WTC11 (cell line): ENCODE measurements at places on chromosomes 4 and X.

DNA sequence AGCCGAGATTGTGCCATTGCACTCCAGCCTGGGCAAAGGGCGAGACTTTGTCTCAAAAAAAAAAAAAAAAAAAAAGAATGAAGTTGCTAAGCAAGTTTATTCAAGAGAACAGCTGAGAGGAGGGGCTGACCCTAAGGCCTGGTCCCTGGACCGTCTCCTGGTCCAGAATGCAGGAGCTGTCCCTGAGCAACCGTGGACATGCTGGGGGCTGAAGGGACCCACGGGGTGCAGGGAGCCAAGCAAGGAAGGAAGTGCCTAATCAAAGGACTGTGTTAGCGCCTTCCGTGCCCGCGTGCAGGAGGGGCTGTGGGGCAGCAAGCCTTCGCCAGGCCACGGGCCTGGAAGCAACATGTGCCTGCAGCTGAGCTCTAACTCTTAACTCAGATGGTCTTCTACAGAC lies 39.1 kb upstream of the CDKN2AIP start:
- no peak overlapping the region for H3K27ac ChIP-seq
- H3K36me3 ChIP-seq: no peaks in the 10 kb centered on the region
- peaks cover 14% of the 10 kb centered on the region for H3K4me1 ChIP-seq
- no peak overlapping the region for H3K4me3 ChIP-seq
- DNase-seq: no peak

DNA sequence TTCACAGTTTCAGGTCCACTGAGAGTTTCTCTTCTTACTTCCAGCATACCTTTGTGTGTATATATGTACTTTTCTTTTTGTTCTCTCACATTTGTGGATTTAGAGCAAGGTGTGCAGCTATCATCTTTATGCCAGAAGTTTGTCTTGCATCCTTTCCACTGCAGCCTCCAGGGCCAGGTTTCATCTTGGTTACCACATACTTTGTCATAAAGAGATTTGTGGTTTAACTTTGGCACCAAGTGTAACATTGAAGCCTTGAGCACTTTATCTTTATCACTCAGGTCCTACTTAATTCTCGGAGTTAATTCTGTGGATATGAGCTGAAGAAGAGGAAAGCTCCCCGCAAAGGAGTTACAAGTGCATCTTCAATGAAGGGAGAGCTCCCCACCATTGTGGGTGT lies 31.4 kb upstream of the VMA21 start:
- H3K4me1 ChIP-seq: no peaks in the 10 kb centered on the region
- no peak overlapping the region for H3K4me3 ChIP-seq
- DNase-seq: no peak
- H3K27ac ChIP-seq: no peak overlapping the region
- no peaks in the 10 kb centered on the region for H3K36me3 ChIP-seq

GRCh38 chr4:172978848-172979247 lies 189.8 kb upstream of the GALNT7 start:
- no peaks in the 10 kb centered on the region for H3K27me3 ChIP-seq
- peaks cover 10% of the 10 kb centered on the region for H3K36me3 ChIP-seq
- H3K4me3 ChIP-seq: no peak overlapping the region
- no peak overlapping the region for H3K27ac ChIP-seq
- peaks cover 6% of the 10 kb centered on the region for H3K4me1 ChIP-seq

DNA sequence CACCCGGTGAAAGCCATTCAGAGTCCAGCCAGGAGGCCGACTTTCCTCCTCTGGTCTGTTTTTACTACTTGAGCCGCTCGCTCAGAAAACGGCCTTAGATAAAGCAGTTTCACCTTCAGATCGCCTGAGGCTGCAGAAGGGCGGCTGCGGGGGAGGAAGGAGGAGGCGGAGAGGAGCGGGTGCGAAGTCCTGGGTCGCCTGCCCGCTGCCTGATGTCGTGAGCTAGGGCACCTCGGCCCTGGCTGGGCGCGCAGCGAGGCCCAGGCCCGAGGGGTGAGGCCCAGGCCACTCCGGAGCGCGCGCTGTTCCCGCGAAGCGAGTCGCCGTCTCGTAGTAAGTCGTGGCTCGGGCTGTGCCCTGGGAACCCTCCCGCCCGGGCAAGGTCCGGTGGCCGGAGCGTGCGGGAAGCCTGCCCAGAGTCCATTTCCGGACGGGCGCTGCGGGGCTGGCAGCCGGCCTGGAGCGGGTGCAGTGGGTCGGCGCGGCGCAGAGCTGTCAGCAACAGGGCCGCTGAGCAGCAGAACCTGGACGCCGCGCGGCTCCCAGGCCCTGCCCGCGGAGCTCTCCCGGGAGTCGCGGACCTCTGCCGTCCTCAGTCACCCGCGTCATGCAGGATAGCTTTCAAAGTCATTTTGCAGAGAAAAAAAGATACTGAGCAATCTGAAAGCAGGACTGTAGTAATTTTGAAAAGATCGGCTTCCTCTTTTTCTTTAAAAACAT lies 18.6 kb downstream of the TRIM2 start:
- H3K27me3 ChIP-seq: peaks cover 22% of the 10 kb centered on the region
- H3K4me3 ChIP-seq: peak overlapping the region; percentile 86
- H3K36me3 ChIP-seq: peaks cover 11% of the 10 kb centered on the region
- DNase-seq: peak; percentile 63
- peak overlapping the region; percentile 75; the same call in 1 of the 2 replicates for H3K27ac ChIP-seq
- H3K4me1 ChIP-seq: peaks cover 37% of the 10 kb centered on the region

DNA sequence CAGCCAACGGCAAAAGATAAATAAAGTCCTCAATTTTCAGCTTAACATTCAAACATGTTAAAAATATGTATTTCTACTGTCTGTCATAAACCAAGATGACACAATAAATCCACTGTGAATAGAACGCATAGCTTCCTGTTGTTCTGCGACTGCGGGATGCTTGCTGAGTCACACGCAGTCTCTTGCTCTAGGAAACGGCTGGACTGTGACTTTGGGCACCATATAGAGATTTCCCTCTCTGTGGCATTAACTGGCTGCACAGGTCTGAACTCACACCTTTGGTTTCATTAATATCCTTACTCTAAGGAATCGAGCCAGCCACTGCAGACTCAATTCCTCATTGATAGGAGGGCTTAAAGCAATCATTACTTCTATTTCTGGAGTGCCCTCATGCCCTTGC lies 8.4 kb downstream of the BEND4 start:
- peak overlapping the region; percentile 15; the same call in 1 of the 2 replicates for H3K27ac ChIP-seq
- no peak for DNase-seq

DNA sequence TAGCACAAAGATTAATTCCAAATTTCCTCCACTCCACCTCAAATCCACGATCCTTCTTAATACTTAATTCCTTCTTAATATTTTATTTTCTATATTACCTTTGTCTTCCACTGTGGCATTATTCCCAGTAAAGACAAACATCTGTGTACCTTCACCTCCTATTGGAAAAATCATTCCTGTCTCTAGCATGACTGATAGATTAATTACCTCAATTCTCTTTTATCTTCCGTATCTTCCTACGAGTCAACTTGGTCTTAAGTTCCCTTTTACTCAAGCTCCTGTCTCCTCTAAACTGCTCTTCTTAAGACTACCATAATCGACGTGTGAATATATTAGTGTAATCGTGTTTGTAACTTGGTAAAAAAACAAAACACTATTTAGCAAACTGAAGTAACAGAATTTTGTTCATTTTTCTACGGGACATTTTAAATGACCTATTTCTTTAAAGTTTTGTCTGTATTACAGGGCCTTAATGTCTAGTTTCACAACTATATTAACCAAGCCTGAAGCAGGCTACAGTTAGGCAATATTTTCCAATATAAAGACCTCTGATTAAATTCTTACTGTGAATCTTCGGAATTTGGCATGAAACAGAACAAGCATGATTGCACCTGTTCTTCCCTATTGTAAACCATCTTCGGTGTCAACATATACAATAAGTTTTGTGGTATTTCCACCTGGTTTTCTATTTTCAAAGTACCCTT lies 1.1 kb upstream of the USP38 start:
- peak overlapping the region; percentile 100 for H3K27ac ChIP-seq
- no peaks in the 10 kb centered on the region; the same call in 1 of the 2 replicates for H3K27me3 ChIP-seq
- peaks cover 38% of the 10 kb centered on the region for H3K4me1 ChIP-seq
- H3K4me3 ChIP-seq: peak overlapping the region; percentile 99
- H3K36me3 ChIP-seq: peaks cover 13% of the 10 kb centered on the region
- DNase-seq: no peak

- H3K36me3 ChIP-seq: no peaks in the 10 kb centered on the region
- H3K27me3 ChIP-seq: no peaks in the 10 kb centered on the region
- no peak overlapping the region for H3K27ac ChIP-seq
- no peak overlapping the region for H3K4me3 ChIP-seq
- peaks cover 43% of the 10 kb centered on the region for H3K4me1 ChIP-seq
Measured at GRCh38 chr4:93157986-93158385, 670.6 kb upstream of the ATOH1 start.

GRCh38 chr4:62058571-62058970 lies 858.4 kb downstream of the ADGRL3 start:
- DNase-seq: no peak
- H3K4me1 ChIP-seq: peaks cover 23% of the 10 kb centered on the region
- no peaks in the 10 kb centered on the region for H3K27me3 ChIP-seq
- peak overlapping the region; percentile 20 for H3K27ac ChIP-seq
- H3K36me3 ChIP-seq: no peaks in the 10 kb centered on the region
- H3K4me3 ChIP-seq: no peak overlapping the region

- H3K27ac ChIP-seq: no peak overlapping the region
- peaks cover 41% of the 10 kb centered on the region for H3K4me1 ChIP-seq
- H3K36me3 ChIP-seq: no peaks in the 10 kb centered on the region
- DNase-seq: no peak
Measured at GRCh38 chr4:5921981-5922380, 29.1 kb upstream of the CRMP1 start.

DNA sequence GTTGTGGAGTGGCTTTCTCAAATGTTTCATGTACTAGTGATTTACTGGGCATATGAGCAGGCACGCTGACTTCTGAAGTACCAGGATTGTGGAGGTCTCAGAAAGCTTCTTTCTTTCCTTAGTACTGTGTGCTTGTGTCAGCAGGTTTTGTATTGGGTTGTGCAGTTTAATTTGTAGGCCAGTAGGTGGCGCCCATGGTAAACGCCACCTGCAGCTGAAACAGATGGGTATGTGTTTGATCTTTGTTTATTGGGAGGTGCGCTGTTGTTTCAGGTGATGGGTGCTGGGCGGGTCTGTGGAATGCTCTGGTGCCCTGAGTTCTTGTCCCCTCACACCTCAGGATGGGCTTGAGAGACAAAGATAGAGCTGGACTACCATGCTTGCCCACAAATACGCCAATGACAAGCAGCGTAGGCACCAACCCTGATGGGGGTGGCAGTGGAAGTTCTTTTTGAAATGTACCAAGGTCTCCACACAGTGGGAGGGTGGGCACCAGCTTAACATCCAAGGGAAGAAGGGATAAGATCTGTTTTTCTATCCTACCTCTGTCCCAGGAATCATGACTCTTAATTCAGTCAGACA lies 141.5 kb downstream of the RPS6KA6 start:
- peaks cover 23% of the 10 kb centered on the region for H3K4me1 ChIP-seq
- H3K4me3 ChIP-seq: no peak overlapping the region
- H3K36me3 ChIP-seq: no peaks in the 10 kb centered on the region
- no peaks in the 10 kb centered on the region for H3K27me3 ChIP-seq
- peak; percentile 19 for DNase-seq

DNA sequence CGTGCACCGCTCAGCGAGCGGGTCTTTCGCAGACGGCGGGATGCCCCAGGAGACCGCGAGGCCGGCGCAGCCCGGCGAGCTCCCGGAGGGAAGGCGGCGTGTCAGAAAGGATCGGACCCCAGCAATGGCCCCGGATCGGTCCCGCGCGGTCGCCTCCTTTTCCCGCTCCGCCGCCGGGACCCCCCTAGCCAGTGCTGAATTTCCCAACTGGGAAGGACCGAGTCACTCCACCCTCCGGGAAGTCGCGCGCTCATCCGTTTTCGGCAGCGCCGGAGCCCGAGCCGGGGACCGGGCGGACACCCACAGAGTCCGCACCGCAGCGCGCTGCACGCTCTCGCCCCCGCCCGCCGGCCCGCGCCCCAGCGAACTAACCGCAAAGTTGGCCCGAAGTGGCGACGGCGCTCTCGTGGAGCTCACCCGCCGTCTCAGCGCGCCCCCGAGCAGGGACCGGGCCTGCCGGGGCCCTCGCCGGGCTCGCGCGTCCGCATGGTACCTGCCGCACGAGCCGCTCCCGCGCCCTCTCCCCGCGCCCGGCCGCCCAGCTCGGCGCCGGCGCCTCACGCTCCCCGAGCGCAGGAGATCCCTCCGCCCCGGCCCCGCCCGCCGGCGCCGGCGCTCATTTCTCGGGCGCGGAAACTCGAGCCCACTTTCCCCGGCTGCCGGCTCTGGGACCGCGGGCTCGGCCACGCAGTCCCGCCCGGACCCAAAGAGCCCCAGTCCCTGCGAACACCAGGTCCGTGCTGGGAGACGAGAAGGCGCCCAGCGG lies at the start of gene FAT1:
Gene FAT1, minus strand, starts transcription at position 565 of the 766 bp plus-strand sequence. CDS start 14,029 bp downstream, outside the sequence.
- peak within 1 kb of the TSS; percentile 96 for H3K27ac ChIP-seq
- H3K4me1 ChIP-seq: peaks cover 25% of the 10 kb centered on the region
- peaks cover 17% of the 10 kb centered on the region for H3K27me3 ChIP-seq
- H3K36me3 ChIP-seq: peaks cover 2% of the 10 kb centered on the region; the same call in 1 of the 2 replicates
- H3K4me3 ChIP-seq: peak within 1 kb of the TSS; percentile 95
- peak; percentile 60 for DNase-seq

- H3K36me3 ChIP-seq: peaks cover 16% of the 10 kb centered on the region
- no peak for DNase-seq
- H3K4me3 ChIP-seq: no peak overlapping the region
Measured at GRCh38 chr4:185566425-185566824, 31.1 kb upstream of the PDLIM3 start.

GRCh38 chr4:121827853-121828252 lies 4.2 kb upstream of the CCNA2 start:
- no peaks in the 10 kb centered on the region; the same call in 1 of the 2 replicates for H3K27me3 ChIP-seq
- DNase-seq: no peak
- no peak overlapping the region for H3K27ac ChIP-seq

- H3K4me3 ChIP-seq: no peak overlapping the region
- H3K27ac ChIP-seq: no peak overlapping the region
- H3K27me3 ChIP-seq: no peaks in the 10 kb centered on the region
- H3K4me1 ChIP-seq: peaks cover 27% of the 10 kb centered on the region
- DNase-seq: no peak
- no peaks in the 10 kb centered on the region for H3K36me3 ChIP-seq
Measured at GRCh38 chr4:144733566-144733965, 87.6 kb downstream of the HHIP start.

GRCh38 chrX:108312957-108313356 lies 125.3 kb downstream of the COL4A6 start:
- H3K4me3 ChIP-seq: no peak overlapping the region
- H3K27ac ChIP-seq: peak overlapping the region; percentile 45; the same call in 1 of the 2 replicates
- H3K4me1 ChIP-seq: peaks cover 11% of the 10 kb centered on the region
- peaks cover 5% of the 10 kb centered on the region for H3K36me3 ChIP-seq
- peak; percentile 11 for DNase-seq

DNA sequence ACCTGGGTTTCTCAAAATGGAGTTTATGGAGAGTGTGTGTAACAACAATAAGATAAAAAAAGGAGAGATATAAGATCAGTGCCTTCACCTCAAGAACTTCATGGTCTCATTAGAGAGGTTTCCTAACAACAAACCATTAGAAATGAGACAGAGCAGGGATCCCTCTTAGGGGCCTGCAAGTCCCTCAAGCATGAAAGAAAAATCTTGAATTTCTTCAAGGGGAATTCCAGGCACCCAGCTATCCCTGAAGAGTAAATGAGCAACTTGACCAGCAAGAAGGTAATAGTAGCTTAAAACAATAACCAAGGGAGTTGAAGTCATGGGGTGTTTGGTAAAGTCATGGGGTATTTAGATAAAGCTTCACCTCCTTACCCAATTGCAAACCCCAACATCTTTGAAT lies 49.7 kb upstream of the TLR3 start:
- no peak overlapping the region for H3K4me3 ChIP-seq
- no peak for DNase-seq
- H3K36me3 ChIP-seq: no peaks in the 10 kb centered on the region
- H3K27me3 ChIP-seq: peaks cover 4% of the 10 kb centered on the region; the same call in 1 of the 2 replicates
- H3K4me1 ChIP-seq: peaks cover 35% of the 10 kb centered on the region
